T-helper 17 cell (primary cell): ENCODE measurements at places on chromosomes 2 and 18. TPM values are rescaled to one million over a fixed set of nuclear protein-coding genes. Genes with fewer than 3 reads are reported as not detected.

- no peak overlapping the region for H3K4me3 ChIP-seq
- H3K27me3 ChIP-seq = peaks cover 32% of the 10 kb centered on the region
- H3K27ac ChIP-seq = no peak overlapping the region
- DNase-seq = no peak
- H3K4me1 ChIP-seq = peaks cover 2% of the 10 kb centered on the region
- no peaks in the 10 kb centered on the region for H3K36me3 ChIP-seq
Observed at GRCh38 chr18:75316826-75317225, 106.2 kb downstream of the TSHZ1 start.

DNA sequence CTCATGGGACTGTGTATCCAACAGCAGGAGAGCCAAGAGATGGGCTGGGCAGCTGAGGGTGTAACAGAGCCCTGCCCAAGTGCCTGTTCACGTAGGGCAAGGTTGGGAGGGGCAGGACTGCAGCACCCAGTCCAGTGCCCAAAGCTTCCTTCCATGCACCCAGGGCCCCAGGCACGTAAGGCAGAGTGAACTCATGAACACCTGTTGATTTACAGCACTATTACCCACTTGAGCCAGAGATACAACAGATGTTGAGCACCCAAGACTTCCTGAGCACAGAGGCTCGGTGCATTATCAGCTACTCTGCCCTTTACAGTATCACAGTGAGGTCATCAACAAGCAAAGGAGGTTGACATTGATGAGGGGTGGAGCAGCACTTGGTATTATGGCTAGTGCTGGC, 50.2 kb upstream of the FHL2 start:
- peaks cover 75% of the 10 kb centered on the region for H3K27me3 ChIP-seq
- no peak overlapping the region for H3K27ac ChIP-seq
- DNase-seq = no peak
- peaks cover 5% of the 10 kb centered on the region for H3K36me3 ChIP-seq
- no peak overlapping the region for H3K4me3 ChIP-seq

- no peak overlapping the region for H3K4me3 ChIP-seq
- peaks cover 5% of the 10 kb centered on the region for H3K4me1 ChIP-seq
- no peak for DNase-seq
- peaks cover 4% of the 10 kb centered on the region for H3K36me3 ChIP-seq
- peaks cover 26% of the 10 kb centered on the region for H3K27me3 ChIP-seq
- no peak overlapping the region for H3K27ac ChIP-seq
Observed at GRCh38 chr2:23516520-23517256, 131.7 kb downstream of the KLHL29 start.

GRCh38 chr2:64023485-64024258, 4.4 kb upstream of the VPS54 start:
- no peak for DNase-seq
- H3K27me3 ChIP-seq = peaks cover 6% of the 10 kb centered on the region
- peaks cover 25% of the 10 kb centered on the region for H3K4me1 ChIP-seq
- H3K27ac ChIP-seq = no peak overlapping the region
- H3K36me3 ChIP-seq = peaks cover 9% of the 10 kb centered on the region
- no peak overlapping the region for H3K4me3 ChIP-seq

DNA sequence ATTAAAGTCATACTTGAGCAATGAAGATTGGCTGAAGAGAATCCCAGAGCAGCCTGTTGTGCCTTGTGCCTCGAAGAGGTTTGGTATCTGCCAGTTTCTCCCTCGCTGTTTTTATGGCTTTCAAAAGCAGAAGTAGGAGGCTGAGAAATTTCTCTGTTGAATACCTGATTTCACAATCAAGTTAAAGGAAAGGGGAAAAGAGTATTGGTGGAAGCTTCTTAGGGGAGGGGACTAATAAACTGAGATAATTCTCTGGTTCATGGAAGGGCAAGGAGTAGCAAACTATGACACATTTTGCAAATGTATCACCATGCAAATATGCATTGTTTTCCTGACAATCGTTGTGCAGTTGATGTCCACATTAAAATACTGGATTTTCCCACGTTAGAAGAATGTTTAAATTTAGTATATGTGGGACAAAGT, at the start of gene IL1B:
TSS of gene IL1B (minus strand) at position 85 of the 423 bp plus-strand sequence. CDS start 550 bp downstream, outside the sequence.
- H3K36me3 ChIP-seq = no peaks in the 10 kb centered on the region
- peaks cover 41% of the 10 kb centered on the region for H3K27me3 ChIP-seq
- H3K4me1 ChIP-seq = peaks cover 5% of the 10 kb centered on the region
- H3K4me3 ChIP-seq = no peak within 1 kb of the TSS
- no peak for DNase-seq

DNA sequence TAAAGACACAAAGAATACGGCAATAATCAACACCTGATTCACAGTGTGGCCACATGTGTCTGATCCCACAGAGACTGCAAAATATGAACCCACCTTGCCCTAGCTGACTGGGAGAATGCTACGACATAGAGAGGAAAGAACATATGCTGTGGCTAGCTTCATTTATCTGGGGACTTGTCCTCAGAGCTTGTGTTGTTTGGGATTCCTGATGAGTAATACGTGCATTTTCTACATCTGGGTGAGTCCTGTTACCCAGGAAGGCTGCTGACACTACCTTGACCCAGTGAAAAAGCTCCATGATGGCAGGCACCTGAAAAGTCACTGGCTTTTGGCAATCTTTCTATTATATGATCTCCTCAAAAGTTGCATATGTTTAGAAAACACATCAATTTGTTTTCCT, 427.7 kb upstream of the LYPD1 start:
- no peak overlapping the region for H3K4me3 ChIP-seq
- no peaks in the 10 kb centered on the region for H3K36me3 ChIP-seq

The CRYGC gene
- not detected for total RNA-seq

The GREB1 gene
- 1.1 TPM for total RNA-seq

The GLS gene
- 292 TPM for total RNA-seq
